Activated CD4-positive, alpha-beta memory T cell treated with anti-CD3 and anti-CD28 coated beads for 36 hours (primary cell): ENCODE measurements at places on chromosomes 6 and 20.
A peak's percentile ranks its signal among the peaks of the same experiment; 100 is the strongest.

- DNase-seq: no peak
Observed at GRCh38 chr6:137260217-137260616, 41.0 kb upstream of the IFNGR1 start.

DNA sequence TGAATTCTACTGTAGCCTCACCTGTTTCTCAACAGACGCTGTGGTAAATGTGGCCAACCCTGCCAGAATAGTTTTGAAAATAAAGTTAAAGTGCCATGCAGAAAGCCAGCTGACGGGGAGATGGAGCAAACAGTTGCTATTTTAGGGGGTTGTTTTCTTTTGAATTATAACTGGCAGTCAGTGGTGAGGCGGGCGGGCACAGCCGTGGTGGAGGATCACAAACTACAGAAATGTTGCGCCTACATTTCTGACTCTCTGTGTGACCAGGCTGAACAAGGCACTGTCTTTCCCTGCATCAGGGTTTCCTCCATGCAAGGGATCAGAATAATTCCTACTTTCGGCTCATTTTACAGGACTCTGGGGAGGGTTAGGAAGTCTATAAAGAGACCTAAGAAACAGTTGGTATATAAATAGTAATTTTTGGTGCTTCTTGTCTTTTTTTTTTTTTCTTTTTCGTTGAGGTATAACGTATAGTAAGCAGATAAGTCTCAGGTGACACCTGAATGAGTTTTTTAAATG is 17.2 kb downstream of the CHMP4B start:
- no peak for DNase-seq

GRCh38 chr20:60236613-60237012 is 278.4 kb downstream of the CDH26 start:
- DNase-seq: no peak

GRCh38 chr6:69265706-69266105 is 531.1 kb downstream of the LMBRD1 start:
- DNase-seq: no peak

DNA sequence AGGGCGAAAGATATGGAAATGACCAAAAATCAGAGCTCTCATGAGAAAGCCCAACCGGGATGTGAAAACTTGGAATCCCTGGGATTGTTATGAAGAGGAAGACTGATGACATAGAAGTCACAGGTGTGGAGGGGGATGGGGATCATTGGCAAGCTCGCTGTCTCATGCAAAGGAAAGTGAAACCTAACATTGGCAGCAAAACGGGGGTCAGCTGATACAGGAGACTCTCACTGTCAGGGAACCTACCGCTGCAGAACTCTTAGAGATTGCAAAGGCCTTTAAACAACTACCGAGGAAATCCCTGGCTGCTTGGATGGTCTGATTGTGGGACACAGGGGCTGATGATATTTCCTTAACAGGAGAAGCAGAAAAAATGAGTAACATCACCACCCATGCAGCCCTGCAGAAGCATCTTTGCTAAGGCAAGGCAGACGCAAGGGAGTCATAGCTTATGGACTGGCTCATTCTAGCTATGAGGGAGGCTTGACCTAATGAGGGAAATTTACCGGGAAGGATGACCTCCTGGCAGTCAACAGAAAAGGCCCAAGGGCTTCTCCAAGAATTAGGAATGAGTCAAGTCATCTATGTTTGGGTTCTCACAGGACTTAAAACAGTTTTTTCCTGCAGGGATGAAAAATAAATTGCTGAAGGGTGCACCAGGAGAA is 7.0 kb downstream of the MUC21 start:
- peak; percentile 37 for DNase-seq

GRCh38 chr6:13267142-13267651 is 61.1 kb downstream of the TBC1D7 start:
- no peak for DNase-seq

- DNase-seq: no peak
Observed at GRCh38 chr20:62827311-62828038, 10.6 kb downstream of the COL9A3 start.

GRCh38 chr20:44641325-44641724 is 10.2 kb downstream of the ADA start:
- no peak for DNase-seq

DNA sequence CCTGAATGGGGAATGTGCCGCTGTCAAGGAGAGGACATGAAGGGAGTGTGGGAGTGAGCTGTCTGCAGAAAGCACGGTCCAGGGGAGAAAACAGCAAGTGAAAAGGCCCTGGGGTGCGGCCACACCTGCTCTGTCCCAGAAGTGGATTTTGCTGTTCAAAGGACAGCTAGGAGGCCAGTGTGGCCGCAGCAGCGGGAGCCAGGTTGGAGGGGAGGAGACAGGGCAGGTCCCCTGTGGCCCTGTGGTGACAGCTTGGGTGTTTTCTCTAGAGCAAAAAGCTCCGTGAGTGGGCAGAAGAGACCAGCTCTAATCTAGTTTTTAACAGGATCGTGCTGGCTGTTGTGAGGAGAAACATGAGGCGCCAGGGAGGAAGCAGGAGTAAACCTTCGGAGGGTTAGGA is 4.5 kb upstream of the SLC52A3 start:
- DNase-seq: no peak

DNA sequence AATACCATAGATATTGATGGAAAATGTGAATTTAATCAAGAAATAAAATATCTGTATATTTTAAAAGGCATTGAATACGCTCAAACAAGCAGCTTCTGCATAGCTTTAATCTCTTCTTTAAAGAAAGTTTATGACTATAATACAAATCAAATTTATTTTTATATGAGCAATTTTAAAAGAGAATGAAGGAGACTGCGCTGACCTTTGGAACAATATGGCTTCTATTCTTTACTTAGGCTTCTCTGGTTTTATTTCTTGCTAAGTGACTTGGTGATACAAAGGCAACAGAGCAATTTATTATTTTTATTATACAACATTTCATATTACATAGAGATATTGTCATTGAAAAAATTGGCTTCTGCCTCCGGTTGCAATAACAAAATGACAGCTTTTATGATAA is 776.7 kb downstream of the TBC1D32 start:
- no peak for DNase-seq

DNA sequence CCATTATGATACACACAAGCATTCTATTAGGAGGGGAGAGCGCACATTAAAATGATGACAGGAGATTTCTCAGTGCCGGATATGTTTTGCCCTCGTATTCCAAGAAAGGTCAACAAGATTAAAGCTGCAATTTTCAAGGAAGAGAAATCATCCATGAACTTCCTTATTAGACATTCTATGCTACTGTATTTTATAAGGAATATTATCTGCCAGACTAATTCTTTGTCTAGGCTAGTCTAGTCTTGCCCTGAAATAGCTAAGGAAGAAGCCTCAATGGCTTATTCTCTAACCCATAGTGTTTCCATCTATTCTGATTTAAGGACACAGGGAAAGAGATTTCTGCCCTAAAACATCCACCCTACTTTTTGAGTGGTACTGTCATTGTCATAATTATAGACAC is 315.4 kb downstream of the ADGRG6 start:
- DNase-seq: no peak

DNA sequence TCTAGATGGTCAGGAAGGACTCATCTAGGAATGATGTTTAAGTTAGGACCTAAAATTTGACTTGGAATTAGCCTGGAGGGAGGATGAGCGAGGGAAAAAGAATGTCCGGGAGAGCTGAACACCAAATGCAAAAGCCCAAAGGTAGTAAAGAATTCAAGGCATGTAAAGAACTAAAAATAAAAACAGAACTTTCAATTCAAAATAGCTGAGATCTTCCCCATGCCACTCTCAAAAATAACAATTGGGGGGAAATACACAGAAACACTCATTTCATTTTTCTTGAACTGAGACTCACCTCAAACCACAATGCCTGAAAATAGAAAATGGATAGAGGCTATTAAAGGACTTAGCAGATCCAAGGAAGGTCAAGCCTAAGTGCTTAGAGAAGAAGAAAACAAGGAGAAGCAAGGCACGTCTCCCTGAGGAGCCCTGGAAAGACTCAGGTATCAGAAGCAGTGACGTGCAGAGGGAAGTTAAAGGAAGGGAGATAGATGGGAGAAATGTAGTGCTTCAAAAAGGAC is 10.4 kb downstream of the PXT1 start:
- no peak for DNase-seq

DNA sequence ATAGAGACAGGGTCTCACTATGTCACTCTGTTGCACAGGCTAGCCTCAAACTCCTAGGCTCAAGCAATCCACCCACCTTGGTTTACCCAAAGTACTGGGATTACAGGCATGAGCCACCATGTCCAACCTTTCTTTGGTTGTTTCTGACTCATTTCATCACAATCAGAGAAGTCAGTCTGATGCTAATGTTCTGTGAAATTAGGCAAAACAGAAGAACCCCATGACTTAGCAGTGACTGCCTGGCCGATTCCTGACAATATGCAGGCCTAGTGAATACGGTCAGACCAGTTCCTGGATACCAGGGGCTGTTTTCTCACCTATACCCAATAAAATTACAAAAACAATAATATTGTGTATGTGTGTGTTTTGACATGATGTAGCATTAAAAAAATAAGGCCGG is 58.8 kb upstream of the BTN3A2 start:
- no peak for DNase-seq

GRCh38 chr6:110544472-110544871 is 68.1 kb upstream of the SLC22A16 start:
- no peak for DNase-seq

- DNase-seq: peak; percentile 54
Observed at GRCh38 chr6:29516108-29516507, 28.4 kb upstream of the MAS1L start.

- DNase-seq: no peak
Observed at GRCh38 chr6:166684170-166684569, 57.1 kb upstream of the RPS6KA2 start.

DNA sequence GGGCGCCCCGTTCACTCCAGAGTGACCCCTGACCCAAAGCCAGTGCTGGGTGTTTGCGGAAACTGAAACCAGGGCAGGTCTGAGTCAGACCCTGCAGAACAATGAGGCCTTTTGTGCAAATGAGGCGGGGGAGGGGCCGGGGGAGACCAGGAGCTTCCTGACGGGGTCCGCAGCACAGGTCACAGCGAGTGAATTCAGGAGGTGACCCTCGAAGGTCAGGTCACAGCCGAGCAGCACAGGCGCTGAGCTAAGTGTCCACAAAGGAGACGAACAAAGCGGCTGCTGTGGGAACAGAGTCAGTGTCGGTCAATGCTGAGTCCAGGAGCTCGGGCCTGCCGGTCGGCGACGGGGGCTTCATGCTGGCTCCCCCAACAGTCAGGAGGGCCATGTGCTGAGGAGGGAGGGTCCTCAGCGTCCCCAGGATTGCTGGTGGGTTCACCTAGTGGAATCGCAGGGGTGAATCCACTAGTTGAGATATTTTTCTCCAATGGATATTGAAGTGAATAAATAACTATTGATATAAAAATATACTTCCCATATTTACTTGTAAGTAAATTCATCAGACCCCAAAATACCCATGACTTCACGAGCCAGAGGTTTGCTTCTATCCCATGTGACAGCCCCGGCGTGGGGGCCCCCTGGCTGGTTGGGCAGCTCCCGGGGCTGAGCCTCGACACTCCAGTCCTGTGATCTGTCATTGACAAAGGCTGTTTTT is 188.4 kb upstream of the SULF2 start:
- no peak for DNase-seq

DNA sequence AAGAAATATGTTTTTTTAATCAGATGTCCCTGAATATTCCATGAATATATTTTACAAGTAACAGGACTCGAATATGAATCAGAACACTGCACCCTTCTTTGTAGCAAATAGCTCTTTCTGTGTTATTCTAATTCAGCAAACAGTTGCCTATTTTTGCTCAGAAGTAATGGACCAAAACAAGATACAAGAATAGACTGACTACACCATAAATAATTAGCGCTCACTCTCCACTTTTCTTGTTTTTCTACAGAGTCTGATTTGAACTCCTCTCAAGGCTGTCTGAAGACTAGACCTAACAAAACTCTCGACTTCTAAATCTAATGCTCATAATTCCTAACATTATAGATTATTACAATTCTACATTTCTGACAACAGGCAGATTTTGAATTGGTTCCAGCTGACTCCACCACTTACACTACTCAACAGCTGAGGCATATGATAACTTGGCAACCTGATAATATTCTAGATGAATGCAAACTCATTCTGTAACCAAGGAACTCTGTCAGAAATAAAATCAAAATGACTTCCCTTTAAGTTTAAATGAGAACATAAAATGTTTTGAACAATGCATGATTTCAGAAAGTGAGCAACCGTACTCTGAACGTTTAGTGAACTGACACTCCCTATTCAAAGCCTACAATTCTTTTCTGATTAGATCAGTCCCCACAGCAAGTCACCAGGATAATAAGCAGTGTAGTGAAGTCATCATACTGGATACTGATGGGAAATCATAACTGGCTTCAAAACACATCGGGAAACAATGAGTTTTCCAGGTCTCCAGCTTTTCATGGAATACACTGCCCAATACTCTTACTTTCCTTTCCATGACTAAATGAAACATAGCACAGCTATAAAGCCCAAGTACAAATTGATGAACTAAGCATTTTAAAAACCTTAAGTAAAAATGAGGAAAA is 114.2 kb upstream of the BEND6 start:
- no peak for DNase-seq

GRCh38 chr20:36275441-36276189 is 30.5 kb upstream of the DLGAP4 start:
- DNase-seq: no peak

- no peak for DNase-seq
Observed at GRCh38 chr6:111070105-111071005, 16.9 kb upstream of the SLC16A10 start.

DNA sequence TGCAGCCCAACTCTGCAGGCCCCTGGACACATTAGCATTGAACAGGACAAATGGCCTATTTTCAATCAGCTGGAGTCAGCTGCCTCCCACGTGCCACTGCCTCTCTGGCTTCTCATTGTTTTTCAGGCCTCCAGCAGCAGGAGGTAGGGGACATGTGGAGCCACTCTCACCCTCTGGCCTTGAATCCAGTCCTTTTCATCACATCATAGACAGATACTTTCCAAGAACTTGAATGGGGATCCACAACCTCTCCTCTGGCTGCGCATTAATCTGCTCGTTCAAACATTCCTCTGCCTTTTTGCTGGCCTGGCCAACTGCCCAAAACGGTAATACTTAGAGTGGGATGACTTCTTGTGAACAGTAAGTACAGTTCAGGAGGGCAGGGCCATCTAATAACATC is 592.3 kb downstream of the PKHD1 start:
- no peak for DNase-seq

- peak; percentile 22 for DNase-seq
Observed at GRCh38 chr20:37179683-37180524, 556 bp upstream of the MROH8 start.

GRCh38 chr6:57324538-57324937 is 7.1 kb downstream of the PRIM2 start:
- DNase-seq: no peak

- DNase-seq: no peak
Observed at GRCh38 chr6:70725817-70726415, 58.2 kb downstream of the SMAP1 start.

DNA sequence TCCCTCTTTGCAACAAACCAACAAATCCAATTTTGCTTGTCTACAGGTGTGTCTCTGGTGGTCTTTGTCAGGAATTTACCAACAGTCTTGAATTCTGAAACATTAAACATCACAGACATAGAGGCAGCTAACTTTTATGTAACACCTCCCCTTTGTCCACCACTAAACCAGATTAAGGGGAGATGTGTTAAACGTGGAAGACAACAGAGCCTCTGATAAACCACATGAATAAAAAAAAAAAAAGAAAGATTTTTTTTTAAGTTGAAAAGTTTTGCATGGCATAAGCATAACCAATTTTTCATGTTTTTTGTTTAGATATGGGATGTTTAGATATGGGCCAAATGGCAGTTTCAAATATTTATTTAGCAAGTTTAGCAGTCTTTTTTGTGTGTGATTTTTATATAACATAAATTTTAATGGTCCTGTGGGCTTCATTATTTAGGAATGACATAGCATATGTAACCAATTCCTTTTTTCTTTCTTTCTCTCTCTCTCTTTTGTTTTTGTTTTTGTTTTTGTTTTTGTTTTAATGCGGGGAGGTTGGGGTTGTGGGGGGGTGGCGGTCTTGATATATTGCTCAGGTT is 60.7 kb upstream of the BTN3A2 start:
- DNase-seq: no peak
